ENCODE measurements at places on chromosomes 16 and 17. TPM values are rescaled to one million over a fixed set of nuclear protein-coding genes. Genes with fewer than 3 reads are reported as not detected.

- no peak for DNase-seq
These were observed 215.2 kb downstream of the NTN1 start for GRCh38 chr17:9236286-9237052.

- no peak for DNase-seq
These were observed 3.2 kb upstream of the SCRN2 start for GRCh38 chr17:47844227-47844626.

- no peak for DNase-seq
These were observed 24.8 kb downstream of the KLHDC4 start for GRCh38 chr16:87740909-87741424.

Gene B3GNT9
- total RNA-seq: 13.9 TPM
